Spleen (tissue), 13 donors: ENCODE measurements at places on chromosomes 5 and 9. TPM values are rescaled to one million over a fixed set of nuclear protein-coding genes. Genes with fewer than 3 reads are reported as not detected.
A peak's percentile ranks its signal among the peaks of the same experiment; 100 is the strongest.

- H3K27ac ChIP-seq: no peak overlapping the region
- H3K4me1 ChIP-seq: no peaks in the 10 kb centered on the region
- DNase-seq: no peak
- no peak overlapping the region for H3K4me3 ChIP-seq
- no peaks in the 10 kb centered on the region for H3K36me3 ChIP-seq
- no peaks in the 10 kb centered on the region for H3K27me3 ChIP-seq
These were observed 340.3 kb downstream of the KCTD16 start for GRCh38 chr5:144510845-144511579.

GRCh38 chr5:153744751-153745150 is 254.3 kb downstream of the GRIA1 start:
- DNase-seq: no peak
- no peaks in the 10 kb centered on the region for H3K27me3 ChIP-seq
- H3K4me3 ChIP-seq: no peak overlapping the region
- H3K4me1 ChIP-seq: peaks cover 8% of the 10 kb centered on the region
- H3K27ac ChIP-seq: no peak overlapping the region
- H3K36me3 ChIP-seq: no peaks in the 10 kb centered on the region

GRCh38 chr9:1332156-1332555 is 282.0 kb downstream of the DMRT2 start:
- no peaks in the 10 kb centered on the region for H3K27me3 ChIP-seq
- no peak overlapping the region for H3K27ac ChIP-seq

DNA sequence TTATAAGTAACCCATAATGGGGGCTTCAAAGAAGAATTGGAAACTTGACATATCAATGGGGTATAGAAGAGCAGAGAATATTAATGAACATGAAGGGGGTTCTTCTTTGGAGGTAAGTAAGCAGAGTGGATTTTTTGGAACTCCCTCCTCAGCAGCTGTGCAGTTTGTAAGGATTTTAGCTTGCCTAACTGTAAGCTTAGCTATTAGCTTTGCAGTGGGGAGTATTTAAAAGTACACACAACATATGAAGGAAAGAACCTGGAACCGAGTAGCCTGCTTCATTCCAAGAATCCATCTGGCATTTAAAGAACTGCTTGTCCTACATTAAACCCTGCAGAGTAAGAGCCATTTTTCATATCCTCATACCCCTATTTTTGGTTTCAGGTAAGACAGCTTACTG is 2.2 kb upstream of the PBX3 start:
- no peak overlapping the region for H3K27ac ChIP-seq
- H3K27me3 ChIP-seq: no peaks in the 10 kb centered on the region
- H3K36me3 ChIP-seq: no peaks in the 10 kb centered on the region
- DNase-seq: no peak
- H3K4me1 ChIP-seq: peaks cover 22% of the 10 kb centered on the region
- no peak overlapping the region for H3K4me3 ChIP-seq

GRCh38 chr5:140318792-140319191 is 15.9 kb upstream of the PFDN1 start:
- peaks cover 4% of the 10 kb centered on the region for H3K4me1 ChIP-seq
- H3K36me3 ChIP-seq: no peaks in the 10 kb centered on the region
- DNase-seq: no peak
- H3K4me3 ChIP-seq: no peak overlapping the region

Gene GARIN3
- not detected for total RNA-seq

DNA sequence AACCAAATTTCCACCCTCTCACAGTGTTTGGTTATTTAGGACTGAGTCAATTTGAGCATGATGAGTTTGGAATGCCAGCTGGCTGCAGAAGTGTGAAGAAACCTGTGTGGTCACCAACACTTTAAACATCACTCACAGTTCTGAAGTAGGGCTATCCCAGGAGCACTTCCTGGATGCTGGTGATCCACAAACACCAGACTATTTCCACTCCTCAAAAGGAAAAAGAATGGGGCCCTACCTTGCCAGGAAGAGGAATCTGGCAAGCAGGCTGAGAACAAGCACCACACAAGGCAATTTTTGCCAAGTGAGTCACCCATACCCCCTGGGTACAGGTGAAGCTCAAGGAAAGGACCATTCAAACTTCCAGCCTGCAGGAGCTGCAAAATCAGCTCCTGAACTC is 294.2 kb upstream of the PTGER4 start:
- H3K4me1 ChIP-seq: peaks cover 13% of the 10 kb centered on the region
- no peaks in the 10 kb centered on the region for H3K27me3 ChIP-seq
- H3K36me3 ChIP-seq: no peaks in the 10 kb centered on the region
- peak overlapping the region; percentile 82 for H3K27ac ChIP-seq

Gene TMEM232
- 3.1 TPM for total RNA-seq

Gene NDFIP1
- total RNA-seq: 76.7 TPM

DNA sequence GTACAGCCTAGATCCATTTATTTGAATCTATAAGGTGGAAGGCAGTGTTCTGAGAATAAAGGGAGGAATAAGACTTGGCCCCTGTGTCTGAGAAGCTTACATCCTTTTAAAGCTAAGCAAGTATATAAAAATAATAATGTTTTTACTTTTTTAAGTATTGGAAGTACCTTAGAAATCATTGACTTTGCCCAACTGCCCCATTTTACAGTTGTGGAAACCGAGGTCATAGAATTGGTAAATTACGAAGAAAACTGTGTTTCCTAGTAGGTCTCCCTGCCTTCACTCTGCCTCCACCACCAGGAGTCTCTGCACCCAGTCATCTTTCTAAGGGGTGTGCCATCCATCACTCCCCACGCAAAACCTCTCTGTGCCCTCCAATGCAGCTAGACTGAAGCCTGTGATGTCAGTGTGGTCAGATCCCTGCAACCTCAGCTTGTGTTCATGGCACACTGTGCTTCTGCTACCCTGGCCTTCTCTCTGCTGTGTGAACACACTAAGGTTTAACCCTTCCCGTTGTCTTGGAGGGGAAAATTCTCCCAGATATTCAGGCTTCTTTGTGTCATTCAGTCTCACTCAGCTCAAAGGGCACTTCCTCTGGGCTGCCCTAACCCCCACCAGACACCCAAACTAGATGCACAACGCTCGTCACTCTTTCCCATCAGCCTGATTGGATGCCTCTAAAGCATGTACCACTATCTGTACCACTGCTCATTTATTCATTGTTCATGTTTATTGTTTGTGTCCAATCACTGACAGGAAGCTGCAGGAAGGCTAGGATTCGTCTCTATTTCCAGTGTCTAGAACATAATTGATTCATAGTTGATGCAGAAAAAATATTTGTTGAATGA is 18.2 kb downstream of the ADRB2 start:
- peak overlapping the region; percentile 47 for H3K27ac ChIP-seq
- no peak for DNase-seq
- H3K27me3 ChIP-seq: no peaks in the 10 kb centered on the region
- no peak overlapping the region for H3K4me3 ChIP-seq
- peaks cover 8% of the 10 kb centered on the region for H3K4me1 ChIP-seq
- no peaks in the 10 kb centered on the region for H3K36me3 ChIP-seq

Gene OR13D1
- not detected for total RNA-seq

Gene HAVCR1
- total RNA-seq: 0.52 TPM

- no peaks in the 10 kb centered on the region for H3K27me3 ChIP-seq
- H3K4me3 ChIP-seq: no peak overlapping the region
- H3K27ac ChIP-seq: no peak overlapping the region
- no peak for DNase-seq
- H3K4me1 ChIP-seq: peaks cover 22% of the 10 kb centered on the region
- H3K36me3 ChIP-seq: no peaks in the 10 kb centered on the region
These were observed 4.4 kb downstream of the IL31RA start for GRCh38 chr5:55855509-55855908.

Gene IL3
- total RNA-seq: not detected

DNA sequence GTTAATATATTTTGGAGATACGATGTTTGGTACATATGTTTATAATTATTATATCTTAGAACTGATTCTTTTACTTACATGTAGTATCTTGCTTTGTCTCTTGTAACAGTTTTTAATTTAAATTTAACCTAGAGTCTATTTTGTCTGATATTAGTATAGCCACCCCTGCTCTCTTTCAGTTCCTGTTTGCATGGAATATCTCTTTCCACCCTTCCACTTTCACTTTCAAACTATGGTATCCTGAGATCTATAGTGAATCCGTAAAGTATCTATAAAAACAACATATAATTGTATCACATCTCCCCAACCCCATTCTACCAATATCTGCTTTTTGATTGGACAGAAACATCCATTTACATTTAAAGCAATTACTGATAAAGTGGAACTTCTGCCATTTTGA is 7.2 kb downstream of the IRGM start:
- H3K27me3 ChIP-seq: no peaks in the 10 kb centered on the region
- no peak overlapping the region for H3K27ac ChIP-seq
- no peak for DNase-seq
- H3K36me3 ChIP-seq: no peaks in the 10 kb centered on the region

Gene TMEM38B
- 9.0 TPM for total RNA-seq

DNA sequence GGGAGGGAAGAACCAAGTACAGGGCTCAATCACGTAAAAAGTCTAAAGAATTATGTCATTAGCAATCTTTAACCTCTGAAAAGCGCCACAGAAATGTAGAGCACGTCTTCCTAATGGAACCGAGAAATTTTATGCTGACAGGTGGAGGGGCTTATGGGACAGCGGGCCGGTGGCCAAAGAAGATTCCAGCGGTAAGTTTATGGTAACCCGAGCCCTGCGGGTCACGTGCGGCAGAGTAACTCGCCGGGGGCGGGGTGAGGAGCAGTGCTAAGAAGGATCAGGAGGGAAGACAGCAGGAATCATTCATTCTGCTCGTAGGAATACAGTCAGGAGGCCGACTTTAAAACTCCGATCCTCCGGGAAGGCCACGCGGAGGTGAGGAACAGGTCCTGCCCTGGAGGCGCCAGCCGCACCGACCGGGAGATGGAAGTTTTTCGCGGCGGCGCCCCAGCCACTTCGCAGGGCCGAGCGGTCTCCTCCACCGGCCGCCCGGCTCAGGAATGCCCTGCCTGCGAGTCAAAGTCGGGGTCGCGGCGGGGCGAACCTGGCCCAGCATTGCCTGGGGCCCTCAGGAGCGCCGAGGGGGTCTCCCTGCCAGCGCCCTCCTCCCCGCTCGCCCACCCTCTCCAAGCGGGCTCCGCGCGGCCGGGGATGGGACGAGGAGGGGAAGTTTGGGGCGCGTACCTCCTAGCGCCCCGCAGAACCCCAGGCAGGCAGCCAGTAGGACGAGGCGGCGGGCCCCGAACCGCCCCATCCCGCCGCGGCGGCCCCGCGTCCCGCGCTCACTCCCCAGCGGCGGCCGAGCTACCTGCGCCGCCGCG is 101.8 kb downstream of the ESM1 start:
- H3K27me3 ChIP-seq: peaks cover 28% of the 10 kb centered on the region
- no peaks in the 10 kb centered on the region for H3K36me3 ChIP-seq
- no peak overlapping the region for H3K27ac ChIP-seq
- peaks cover 16% of the 10 kb centered on the region for H3K4me1 ChIP-seq

Gene TSTD2
- total RNA-seq: 24.9 TPM

DNA sequence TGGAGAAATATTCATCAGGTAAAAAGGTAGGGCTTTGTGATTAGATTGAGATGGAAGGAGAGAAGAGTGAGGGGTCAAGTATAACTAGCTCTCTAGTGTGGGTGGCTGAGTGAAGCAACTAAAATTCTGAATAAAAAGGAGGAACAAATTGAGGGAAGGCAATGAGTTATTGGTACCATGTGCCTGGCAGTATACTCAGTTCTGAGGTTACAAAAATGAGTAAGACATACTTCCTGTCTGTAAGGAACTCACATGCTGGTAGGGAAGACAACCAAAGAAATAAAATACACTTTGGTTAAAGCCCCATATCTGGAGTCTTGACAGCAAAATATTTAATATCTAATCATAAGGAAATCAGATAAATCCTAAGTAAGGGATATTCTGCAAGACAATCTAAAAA is 476.8 kb upstream of the C9orf72 start:
- no peaks in the 10 kb centered on the region for H3K4me1 ChIP-seq
- no peak overlapping the region for H3K27ac ChIP-seq
- H3K36me3 ChIP-seq: no peaks in the 10 kb centered on the region
- no peak overlapping the region for H3K4me3 ChIP-seq
- H3K27me3 ChIP-seq: no peaks in the 10 kb centered on the region
- DNase-seq: no peak

GRCh38 chr5:68994645-68995044 is 99.2 kb upstream of the SLC30A5 start:
- H3K4me3 ChIP-seq: no peak overlapping the region
- H3K27me3 ChIP-seq: no peaks in the 10 kb centered on the region
- no peaks in the 10 kb centered on the region for H3K4me1 ChIP-seq
- DNase-seq: no peak
- no peak overlapping the region for H3K27ac ChIP-seq

- no peaks in the 10 kb centered on the region for H3K36me3 ChIP-seq
- DNase-seq: no peak
- H3K27ac ChIP-seq: no peak overlapping the region
- no peak overlapping the region for H3K4me3 ChIP-seq
- H3K4me1 ChIP-seq: no peaks in the 10 kb centered on the region
- H3K27me3 ChIP-seq: no peaks in the 10 kb centered on the region
These were observed 122.5 kb upstream of the GDNF start for GRCh38 chr5:37962389-37962788.

Gene JADE2
- 85.9 TPM for total RNA-seq

DNA sequence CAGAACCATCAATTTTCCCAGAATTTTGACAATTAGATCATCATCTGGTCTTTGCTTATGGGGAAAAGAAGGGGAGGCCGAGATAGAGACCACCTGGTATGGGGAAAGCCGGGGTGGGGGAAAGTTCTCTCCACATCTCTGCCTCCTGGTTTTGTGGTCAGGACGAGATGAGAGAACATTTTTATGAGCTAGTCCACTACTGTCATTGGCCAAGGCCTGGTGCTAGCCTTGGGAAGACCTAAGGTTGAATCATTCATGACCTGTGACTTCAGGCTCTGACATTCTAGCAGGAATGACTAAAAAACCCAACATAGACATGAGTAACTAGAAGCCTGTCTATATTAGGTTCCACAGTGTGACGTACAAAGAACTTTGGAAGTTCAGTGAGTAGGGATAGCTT is 135.2 kb downstream of the PTTG1 start:
- no peak overlapping the region for H3K4me3 ChIP-seq
- no peaks in the 10 kb centered on the region for H3K27me3 ChIP-seq
- no peaks in the 10 kb centered on the region for H3K36me3 ChIP-seq
- no peak overlapping the region for H3K27ac ChIP-seq
- no peak for DNase-seq

Gene SCGB3A2
- not detected for total RNA-seq

GRCh38 chr5:68392617-68393016 is 177.1 kb downstream of the PIK3R1 start:
- no peak for DNase-seq
- no peak overlapping the region for H3K4me3 ChIP-seq
- no peaks in the 10 kb centered on the region for H3K4me1 ChIP-seq
- H3K27me3 ChIP-seq: no peaks in the 10 kb centered on the region

- no peaks in the 10 kb centered on the region for H3K27me3 ChIP-seq
- no peaks in the 10 kb centered on the region for H3K4me1 ChIP-seq
- no peak overlapping the region for H3K4me3 ChIP-seq
- H3K27ac ChIP-seq: no peak overlapping the region
These were observed 214.4 kb downstream of the EFNA5 start for GRCh38 chr5:107456281-107456715.

GRCh38 chr5:38370358-38371100 is 112.2 kb downstream of the EGFLAM start:
- H3K4me3 ChIP-seq: no peak overlapping the region
- H3K4me1 ChIP-seq: no peaks in the 10 kb centered on the region
- no peaks in the 10 kb centered on the region for H3K36me3 ChIP-seq
- H3K27ac ChIP-seq: peak overlapping the region; percentile 20

Gene HSD17B3
- total RNA-seq: 0.82 TPM
